Kasumi-1 (cell line): ENCODE measurements at places on chromosomes 1 and 21.

DNA sequence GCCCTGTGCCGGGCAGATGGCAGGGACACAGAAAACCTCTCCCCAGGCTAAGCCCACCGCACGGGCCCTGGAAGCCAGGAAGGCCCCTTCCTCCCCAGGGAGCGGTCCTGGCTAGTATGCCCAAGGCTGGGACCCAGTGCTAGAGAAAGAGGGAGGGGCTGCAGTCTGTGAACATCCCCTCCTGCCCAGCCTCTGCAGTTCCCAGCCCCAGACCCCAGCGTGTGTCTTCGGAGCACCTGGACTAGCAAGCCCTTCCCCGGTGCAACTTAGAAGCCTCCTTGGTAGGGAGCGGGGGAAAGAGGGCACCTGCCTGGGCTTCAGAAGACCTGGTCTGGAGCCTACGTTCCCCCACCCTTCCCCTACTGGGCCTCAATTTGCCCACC, 2.1 kb downstream of the PLEKHG5 start:
- no peak for DNase-seq

DNA sequence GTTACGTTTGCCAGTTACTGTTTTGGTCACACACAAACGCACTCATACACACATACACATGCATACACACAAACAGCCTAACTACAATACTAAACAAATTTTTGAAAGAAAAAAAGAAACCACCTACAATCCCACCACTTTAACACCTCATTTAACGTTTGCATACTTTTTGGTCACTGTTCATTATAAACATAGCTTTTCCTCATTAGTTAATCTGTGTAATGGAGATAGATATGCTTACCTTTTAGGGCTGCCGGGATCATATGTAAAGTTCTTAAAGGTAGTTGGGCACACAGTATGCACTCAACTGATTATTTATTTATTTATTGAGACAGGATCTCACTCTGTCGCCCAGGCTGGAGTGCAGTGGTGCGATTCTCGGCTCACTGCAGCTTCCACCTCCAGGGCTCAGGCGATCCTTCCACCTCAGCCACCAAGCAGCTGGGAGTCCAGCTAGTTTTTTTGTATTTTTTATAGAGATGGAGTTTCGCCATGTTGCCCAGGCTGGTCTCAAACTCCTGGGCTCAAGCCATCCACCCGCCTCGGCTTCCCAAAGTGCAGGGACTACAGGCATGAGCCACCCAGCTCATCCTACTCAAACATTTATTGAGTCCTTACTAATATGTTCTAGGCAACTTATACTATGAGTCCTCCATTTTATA, 677 bp upstream of the BCL10 start:
- DNase-seq = no peak

- no peak for DNase-seq
Observed at GRCh38 chr1:170586321-170587252, 54.6 kb downstream of the GORAB start.

DNA sequence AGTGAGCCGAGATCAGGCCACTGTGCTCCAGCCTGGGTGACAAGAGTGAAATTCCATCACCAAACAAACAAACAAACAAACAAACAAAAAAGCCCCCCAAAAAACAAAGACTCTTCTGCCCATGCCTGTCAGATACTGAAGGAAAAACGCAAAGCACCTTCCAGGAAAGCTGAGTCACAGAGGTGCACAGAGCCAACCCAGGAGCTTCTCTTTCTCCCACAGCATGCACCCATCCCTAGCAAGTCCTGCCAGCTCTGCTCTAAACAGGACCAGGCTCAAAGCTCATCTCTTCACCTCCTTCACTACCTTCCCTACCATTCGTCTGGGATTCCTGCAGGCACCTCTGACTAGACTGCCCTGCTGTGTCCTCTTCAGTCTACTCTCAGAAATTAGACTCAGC, 46.5 kb downstream of the ETS2 start:
- no peak for DNase-seq

- no peak for DNase-seq
Observed at GRCh38 chr1:35297886-35298285, 29.4 kb downstream of the ZMYM4 start.

- DNase-seq = no peak
Observed at GRCh38 chr1:113281550-113281949, 108.8 kb upstream of the MAGI3 start.

DNA sequence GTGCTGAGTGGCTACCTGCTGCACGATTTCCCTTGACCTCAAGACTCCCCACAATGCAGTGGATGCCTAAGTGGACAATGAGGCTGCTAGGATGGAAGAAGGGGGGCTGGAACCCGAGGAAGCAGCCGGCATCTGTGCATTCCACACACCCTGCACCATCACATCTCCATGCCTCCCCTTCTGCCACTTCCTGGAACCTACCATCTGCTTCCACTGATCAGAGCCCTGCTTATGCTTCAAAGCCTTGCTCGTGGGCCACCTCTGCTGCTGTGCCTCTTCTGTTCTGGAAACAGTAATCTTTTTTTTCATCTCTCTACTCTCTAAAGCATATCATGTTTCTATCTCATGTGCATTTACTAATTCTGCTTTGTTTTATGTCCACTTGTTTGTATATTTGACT, 66.2 kb upstream of the WDR26 start:
- peak; percentile 9 for DNase-seq

GRCh38 chr1:147201276-147201675, 23.9 kb downstream of the FMO5 start:
- no peak for DNase-seq

DNA sequence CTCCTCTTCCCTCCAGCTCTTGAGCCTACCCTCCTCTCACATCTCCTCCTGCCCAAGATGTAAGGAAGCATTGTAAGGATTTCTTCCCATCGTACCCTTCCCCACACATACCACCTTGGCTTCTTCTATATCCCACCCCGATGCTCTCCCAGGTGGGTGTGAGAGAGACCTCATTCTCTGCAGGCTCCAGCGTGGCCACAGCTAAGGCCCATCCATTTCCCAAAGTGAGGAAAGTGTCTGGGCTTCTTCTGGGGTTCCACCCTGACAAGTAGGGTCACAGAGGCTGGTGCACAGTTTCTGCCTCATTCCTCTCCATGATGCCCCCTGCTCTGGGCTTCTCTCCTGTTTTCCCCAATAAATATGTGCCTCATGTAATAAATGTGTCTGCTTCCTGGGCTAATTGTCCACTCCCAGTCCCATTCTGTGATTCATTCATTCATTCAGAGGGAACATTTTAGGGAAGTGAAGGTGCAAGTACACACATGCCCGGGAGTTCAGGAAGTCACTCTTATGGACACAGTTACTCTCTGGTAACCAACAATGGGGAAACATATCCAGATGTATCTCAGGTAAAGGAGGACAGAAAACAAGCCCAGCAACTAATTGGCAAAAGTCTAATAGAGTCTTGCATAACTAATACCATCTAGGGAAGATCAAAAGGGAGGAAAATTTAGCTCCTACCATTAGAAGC, 1.9 kb downstream of the SPRR4 start:
- DNase-seq = no peak

DNA sequence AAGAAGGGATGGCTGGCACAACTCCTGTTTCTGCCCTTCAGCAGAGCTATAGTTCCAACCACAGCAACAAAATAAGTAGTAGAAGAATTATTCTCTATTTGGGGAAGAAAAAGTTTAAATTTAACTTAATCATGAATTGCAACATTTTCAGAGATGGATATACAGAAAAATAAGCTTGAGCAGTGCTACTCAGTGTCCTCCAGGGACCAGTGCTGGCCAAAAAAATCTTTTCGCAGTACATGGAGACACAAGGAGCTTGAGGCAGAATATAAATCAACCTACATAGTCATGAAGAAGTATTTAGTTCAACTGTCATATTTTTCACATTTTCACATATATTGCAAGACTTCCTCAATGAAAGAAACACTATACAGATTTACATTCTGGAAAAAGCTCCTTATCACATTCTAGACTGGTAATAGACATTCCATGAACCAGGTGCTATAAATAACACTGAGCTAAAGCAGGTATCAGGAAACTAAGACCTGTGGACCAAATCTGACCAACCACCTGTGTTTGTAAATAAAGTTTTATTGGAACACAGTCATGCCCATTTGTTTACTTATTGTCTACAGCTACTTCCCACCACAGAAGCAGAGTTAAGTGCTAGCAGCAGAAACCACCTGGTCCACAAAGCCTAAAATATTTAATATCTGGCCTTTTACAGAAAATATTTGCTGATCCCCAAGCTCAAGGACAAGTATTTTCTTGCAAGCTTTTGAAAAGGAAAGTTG, 101.9 kb downstream of the RGS21 start:
- no peak for DNase-seq

DNA sequence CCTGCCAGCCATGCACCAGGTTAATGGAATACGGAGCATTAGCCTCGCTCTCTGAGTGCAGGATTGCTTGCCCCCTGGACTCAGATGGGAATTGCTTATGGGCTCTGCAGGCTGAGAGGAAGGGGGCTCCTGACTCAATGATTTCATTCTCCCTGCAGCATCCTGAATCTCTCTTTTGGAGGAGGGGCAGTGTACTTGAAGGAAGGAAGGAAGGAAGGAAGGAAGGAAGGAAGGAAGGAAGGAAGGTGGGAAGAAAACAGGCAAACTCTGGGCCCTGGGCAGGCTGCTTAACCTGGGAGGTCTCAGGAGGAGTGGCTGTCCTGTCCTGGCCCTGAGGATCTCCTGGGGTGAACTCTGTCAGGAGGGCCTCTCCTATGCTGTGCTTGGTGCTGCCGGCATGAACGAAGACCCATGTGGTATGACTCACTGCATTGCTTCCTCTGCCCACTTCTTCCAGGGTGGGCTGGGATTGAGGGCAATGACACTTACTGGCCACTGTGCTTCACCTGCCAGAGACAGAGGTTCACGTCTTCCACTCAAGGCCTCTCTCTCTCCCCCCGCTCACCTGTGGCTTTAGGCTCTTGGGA, 257.1 kb upstream of the CSF3R start:
- DNase-seq = no peak

DNA sequence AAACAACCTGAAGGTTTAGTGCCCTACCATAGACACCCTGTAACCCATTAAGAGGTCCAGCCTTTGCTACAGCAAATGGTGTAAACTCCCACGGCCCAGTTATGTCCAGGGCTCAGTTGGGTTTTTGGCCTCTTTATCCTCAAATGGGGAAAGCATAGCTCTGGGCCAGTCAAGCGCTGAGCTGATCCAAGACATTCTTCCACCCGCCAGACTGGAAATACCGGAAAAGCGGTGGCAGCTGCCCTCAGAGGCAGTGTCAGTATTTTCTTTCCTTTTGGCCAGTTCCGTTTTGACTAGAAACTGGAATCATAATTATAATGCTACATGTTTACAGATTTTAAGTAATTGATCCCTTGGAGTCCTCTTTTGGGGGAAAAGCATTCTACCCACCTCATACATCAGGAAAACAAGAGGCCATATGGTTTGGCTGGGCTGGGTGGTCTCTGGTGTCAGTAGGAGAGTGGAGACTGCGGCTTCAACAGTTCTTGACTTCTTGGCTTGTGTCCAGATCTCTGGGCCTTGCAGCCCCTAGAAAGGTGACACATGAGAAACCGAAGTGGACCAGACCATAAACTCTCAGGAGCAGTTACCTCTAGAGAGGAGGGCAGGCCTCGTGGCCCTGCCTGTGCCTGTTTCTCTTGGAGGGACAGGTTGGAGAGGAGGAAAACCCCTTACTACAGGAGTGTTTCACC, 30.2 kb upstream of the CLDN14 start:
- no peak for DNase-seq
